Thyroid gland (tissue), 4 donors: ENCODE measurements at places on chromosomes 7 and 10. TPM values are rescaled to one million over a fixed set of nuclear protein-coding genes. Genes with fewer than 3 reads are reported as not detected.
A peak's percentile ranks its signal among the peaks of the same experiment; 100 is the strongest.

GRCh38 chr10:113232928-113233511, 283.0 kb downstream of the TCF7L2 start:
- H3K4me3 ChIP-seq, result no peak overlapping the region
- no peaks in the 10 kb centered on the region for H3K36me3 ChIP-seq
- H3K27me3 ChIP-seq, result no peaks in the 10 kb centered on the region
- no peak overlapping the region for H3K27ac ChIP-seq

DNA sequence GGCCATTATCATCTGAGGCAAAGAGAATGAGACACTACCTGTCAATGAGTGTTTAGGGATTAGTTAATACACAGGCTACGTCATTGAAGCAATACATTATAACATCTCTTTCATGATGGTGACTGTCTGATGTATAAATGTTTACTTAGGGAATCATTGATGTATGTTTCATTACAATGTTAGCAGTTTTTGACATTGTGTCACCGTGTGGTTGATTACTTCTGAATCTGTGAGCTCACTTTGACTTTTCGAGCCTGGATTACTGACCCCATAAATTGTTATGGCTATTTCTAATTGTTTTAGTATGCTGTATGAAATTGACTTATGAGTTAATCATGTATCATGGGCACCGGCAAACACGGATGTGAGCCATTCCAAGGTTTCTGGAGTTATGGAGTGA, 494.0 kb downstream of the MAGI2 start:
- H3K27ac ChIP-seq, result no peak overlapping the region
- H3K27me3 ChIP-seq, result no peaks in the 10 kb centered on the region
- no peak overlapping the region for H3K4me3 ChIP-seq
- no peaks in the 10 kb centered on the region for H3K4me1 ChIP-seq
- H3K36me3 ChIP-seq, result no peaks in the 10 kb centered on the region

MINDY3 gene
- 40.7 TPM for total RNA-seq

DNA sequence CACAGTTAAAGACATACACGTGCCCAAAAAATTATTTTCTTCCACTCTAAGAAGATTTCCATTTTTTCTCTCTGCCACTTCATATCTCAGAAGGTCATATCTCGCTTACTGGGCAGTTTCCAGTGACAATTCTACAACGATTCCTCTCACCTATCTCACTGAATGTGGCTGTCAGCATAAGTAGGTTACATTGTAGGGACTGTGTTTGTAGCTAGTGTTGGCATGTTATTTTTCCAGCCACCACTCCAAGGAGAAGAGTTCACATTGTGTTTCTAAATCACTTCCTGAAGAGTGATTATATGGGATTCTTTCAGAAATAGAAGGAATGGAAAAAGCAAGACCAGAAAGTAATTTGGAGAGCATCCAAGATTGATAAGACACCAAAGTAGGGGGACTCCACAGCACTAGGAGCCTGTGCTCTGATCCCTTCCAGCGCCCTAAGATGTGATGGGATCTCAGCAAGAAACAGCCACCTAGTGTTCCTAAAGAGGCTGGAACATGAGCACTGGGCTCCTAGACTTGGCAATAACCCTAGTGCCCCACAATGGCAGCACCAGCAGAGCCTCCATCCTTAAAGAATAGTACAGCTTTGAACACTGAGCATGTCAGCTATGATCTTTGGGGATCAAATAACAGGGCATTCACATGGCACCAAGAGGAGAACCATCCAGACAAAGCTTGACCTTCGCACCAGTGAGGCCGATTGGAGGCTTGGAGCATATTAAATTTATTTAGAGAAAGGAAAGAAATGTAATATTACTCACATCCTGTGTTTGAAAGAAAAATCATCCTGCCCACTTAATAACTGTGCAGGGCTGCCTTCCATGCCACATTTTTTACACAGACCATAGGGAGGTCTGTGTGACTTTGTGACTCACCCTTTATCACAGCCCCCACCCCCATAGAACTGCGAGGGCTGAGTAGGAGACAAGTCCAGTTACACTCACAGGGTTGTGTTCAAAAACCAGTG, 51.8 kb downstream of the CAV1 start:
- no peak for DNase-seq
- no peak overlapping the region for H3K4me3 ChIP-seq
- no peaks in the 10 kb centered on the region for H3K36me3 ChIP-seq
- H3K27me3 ChIP-seq, result no peaks in the 10 kb centered on the region
- peaks cover 24% of the 10 kb centered on the region for H3K4me1 ChIP-seq
- no peak overlapping the region for H3K27ac ChIP-seq

GIMAP6 gene
- 67.3 TPM for total RNA-seq

NACAD gene
- 2.3 TPM for total RNA-seq

ADGRA1 gene
- 0.13 TPM for total RNA-seq

DNA sequence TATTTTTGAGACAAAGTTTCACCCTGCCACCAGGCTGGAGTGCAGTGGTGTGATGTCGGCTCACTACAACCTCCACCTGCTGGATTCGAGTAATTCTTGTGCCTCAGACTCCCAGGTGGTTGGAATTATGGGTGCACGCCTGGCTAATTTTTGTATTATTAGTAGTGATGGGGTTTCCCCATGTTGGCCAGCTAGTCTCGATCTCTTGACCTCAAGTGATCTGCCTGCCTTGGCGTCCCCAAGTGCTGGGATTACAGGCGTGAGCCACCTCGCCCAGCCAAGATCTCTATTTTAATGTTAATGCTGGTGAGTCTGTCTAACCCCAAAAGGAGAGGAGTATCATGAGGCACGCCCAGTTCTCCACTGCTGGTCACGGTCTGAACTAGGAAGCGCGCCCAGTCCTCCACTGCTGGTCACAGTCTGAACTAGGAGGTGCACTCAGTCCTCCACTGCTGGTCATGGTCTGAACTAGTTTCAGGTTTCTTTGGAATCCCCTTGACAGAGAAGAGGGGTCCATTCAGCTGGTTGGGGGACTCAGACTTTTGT, 5.6 kb upstream of the LRRC27 start:
- H3K27ac ChIP-seq, result no peak overlapping the region
- H3K27me3 ChIP-seq, result no peaks in the 10 kb centered on the region
- DNase-seq, result no peak
- H3K4me3 ChIP-seq, result no peak overlapping the region

- DNase-seq, result peak; percentile 43
- peak overlapping the region; percentile 36 for H3K27ac ChIP-seq
- no peaks in the 10 kb centered on the region for H3K36me3 ChIP-seq
- peaks cover 3% of the 10 kb centered on the region for H3K4me1 ChIP-seq
Observed at GRCh38 chr7:24328050-24328449, 44.1 kb downstream of the NPY start.

DNA sequence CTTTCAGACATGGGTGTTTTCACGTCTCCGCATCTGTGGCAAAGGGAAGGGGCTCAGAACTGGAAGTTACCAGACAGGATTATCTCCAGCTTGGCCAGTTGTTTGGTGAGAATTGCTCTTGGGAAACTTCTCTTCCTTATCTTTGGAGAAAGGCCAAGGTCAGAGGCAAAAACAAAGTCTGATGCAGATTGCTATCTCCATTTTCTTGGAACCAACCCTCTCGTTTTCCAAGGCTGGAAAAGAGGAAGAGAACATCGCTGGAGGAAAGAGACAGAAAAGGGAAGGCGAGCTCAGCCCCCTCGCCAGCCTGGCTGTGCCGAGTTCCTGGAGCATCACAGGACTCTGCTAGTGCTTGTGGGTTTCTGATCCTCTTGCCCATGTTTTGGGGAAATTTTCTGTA, 396.8 kb upstream of the SHH start:
- no peak overlapping the region for H3K4me3 ChIP-seq
- H3K27ac ChIP-seq, result no peak overlapping the region
- H3K36me3 ChIP-seq, result no peaks in the 10 kb centered on the region
